Nucleus accumbens (tissue), 56 donors: ENCODE measurements at places on chromosomes 2 and 18.

- DNase-seq: no peak
These were observed 8.2 kb upstream of the CABLES1 start for GRCh38 chr18:23127090-23127489.

DNA sequence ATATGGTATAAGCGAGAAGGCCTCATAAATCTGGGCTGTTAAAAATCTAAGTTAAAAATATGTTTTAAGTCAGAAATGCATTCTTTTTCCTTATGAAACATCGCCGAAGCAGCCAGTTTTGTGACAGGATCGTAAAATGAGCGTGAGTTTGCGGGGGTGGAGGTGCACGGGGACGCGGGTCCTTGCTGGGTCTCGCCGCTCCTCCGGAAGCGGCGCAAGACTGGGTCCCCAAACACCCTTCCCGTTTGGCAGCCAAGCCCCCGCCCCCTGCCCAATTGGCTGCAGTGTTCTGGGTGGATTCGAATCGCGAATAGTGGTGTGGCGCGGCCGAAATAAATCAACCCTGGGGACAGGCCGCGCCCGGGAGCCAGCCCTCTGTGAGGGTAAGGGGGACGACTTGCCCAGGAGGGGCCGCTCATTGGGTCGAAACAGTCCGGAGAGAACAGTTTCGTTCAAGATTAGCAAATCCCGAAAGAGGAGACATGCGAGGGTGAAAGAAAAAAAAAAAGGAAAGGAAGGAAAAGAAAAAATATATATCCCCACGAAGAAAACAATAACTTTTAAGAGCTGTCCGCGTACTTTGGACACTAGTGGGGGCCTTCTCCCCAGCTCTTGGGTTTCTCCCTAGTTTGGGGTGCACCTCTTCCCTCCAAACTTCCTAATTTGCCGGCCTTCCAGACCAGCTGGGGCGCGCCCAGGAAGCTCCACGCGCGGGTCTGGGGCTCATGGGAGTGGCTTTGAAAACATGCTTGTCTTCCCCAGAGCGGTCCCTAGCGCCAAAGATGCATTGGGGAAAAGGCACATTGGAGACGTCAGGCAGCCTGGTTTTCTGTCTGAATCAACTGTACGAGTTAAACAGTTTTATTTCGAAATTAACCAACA, 3.1 kb upstream of the GATA6 start:
- no peak for DNase-seq

DNA sequence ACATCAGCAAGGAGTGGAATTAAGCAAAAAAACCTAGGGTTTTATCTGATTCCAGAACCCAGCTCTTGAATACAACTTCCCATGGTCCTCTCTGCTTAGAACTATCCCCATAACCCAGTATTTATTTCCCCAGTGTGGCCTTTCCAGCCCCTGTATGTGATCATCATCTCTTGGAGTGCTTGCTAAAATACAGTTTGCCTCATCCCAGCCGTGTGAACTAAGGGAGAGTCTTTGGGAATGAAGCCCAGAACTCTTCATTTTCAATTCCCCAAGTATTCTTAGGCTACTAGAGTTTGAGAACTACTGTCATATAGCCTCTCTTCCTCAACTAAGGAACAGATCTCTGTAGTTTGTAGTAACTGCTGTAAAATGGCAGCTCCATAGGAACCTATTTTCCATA, 173.1 kb downstream of the LCLAT1 start:
- DNase-seq: no peak

GRCh38 chr2:9105601-9106337, 100.8 kb upstream of the ASAP2 start:
- no peak for DNase-seq

- no peak for DNase-seq
These were observed 50.5 kb upstream of the SULT1C3 start for GRCh38 chr2:108189316-108189715.

- DNase-seq: no peak
These were observed 157.4 kb downstream of the CDH2 start for GRCh38 chr18:28019425-28020108.

DNA sequence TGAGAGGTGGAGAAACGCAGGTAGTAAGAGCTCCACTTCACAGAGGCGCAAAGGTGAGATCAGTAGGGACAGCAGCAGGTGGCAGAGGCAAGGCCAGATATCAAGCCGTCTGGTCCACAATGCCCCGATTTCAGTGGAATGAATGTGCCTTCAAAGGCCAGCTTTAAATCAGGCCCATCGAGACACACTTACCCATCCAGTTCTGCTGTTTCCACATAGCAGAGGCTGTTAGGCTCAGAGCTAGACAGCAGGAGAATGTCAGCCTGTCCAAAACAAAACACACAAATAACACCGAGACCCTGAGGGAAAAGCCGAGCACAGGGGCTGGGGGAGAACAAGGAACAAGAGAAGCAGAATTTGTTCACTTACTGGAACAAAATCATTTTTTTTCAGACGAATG, 75.8 kb upstream of the NARS1 start:
- DNase-seq: no peak

DNA sequence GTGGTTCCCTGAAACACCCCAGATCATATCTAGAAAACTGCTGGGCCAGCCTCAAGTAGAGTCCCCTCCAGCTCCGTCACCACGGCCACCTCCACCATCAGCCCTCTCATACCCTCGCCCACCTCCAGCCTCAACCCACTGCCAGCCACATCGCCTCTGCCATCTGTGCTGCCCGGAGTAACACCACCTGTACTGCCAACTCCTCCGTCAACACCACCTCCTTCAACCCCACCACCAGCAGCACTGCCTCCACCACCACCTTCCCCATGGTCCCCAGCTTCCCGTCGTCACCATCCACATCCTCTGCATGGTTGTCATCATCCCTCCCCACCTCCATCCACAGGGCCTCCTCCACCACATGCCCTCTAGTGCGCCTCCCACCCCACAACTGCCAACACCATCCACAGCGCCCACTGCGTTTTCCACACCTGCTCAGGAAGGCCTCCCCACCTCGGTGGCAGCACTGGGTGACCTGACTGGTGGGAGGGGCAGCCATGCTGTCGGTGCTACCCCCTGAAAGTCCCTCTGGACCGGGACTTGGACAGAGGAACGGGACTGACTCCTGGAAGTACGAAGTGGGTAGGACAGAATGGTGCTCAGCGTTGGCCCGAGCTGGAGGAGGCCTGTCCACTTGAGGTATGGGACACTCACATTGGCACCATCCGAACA, 1.6 kb downstream of the SNED1 start:
- DNase-seq: no peak

- no peak for DNase-seq
These were observed 1.1 kb upstream of the SATB2 start for GRCh38 chr2:199458806-199459285.

GRCh38 chr2:79513711-79514110, 860 bp downstream of the CTNNA2 start:
- no peak for DNase-seq

DNA sequence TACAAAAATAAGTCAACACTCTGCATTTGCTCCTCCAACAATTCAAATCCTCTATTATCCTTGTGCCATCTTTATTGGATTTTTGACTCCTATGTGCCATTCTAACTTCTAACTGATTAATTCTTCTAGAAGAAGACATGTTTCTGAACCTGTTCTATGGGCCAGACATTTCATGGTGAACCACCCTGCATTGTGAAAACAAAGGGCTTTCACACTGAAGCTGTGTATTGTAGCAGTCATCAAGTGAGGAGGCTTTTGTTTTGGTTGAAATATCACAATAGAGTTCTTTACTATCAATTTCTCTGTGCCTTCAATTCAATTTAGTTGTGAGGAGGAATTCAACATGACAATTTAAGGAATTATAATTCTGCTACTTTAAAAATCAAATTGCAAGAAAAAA, 357.9 kb downstream of the PLCL1 start:
- DNase-seq: no peak

GRCh38 chr2:96170626-96171025, 25.4 kb upstream of the DUSP2 start:
- no peak for DNase-seq

DNA sequence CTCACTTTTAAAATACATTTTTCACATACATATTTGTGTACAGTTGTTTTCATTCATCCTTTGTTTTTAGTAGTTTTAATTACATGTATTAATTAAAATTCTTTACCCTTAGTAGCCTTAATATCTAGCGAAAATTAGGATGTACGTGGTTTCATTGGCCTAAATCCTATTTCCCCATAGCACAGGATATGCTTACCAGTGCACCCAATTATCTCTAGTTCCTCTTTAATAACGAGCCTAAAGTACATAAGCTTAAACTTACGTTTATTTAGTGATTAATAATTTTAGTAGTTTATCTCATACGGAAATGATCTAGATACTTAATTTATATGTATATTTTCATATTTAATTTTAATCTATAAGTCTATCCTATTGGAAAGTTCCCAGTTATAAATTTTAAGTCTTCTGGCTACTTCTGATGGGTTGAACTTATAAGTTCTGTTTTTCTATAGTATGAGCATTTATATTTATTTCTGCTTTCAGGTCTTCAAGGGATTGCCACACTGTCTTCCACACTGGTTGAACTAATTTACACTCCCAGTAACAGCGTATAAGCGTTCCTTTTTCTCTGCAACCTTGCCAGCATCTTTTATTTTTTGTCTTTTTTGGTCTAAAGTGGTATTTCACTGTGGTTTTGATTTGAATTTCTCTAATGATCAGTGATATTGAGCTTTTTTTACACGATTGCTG, 21.4 kb upstream of the RUFY4 start:
- DNase-seq: no peak

DNA sequence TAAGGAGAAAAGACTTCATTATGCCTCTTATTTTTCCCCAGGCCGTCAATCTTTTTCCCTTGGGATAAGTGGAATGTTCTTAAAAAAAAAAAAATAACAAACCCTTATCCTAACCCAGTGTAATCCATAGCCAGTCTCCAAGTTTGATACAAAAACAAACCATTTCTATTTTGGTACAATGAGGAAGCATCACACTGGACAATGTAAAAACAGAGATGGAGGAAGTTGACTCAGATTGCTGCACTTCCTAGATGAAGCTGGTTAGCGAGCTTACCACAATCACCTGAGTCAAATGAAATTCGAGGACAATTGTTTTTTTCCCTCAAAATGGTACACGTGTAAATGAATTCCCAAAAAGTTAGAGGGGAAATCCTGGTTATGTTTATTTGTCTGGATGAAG, 259.7 kb downstream of the TCF4 start:
- DNase-seq: no peak

DNA sequence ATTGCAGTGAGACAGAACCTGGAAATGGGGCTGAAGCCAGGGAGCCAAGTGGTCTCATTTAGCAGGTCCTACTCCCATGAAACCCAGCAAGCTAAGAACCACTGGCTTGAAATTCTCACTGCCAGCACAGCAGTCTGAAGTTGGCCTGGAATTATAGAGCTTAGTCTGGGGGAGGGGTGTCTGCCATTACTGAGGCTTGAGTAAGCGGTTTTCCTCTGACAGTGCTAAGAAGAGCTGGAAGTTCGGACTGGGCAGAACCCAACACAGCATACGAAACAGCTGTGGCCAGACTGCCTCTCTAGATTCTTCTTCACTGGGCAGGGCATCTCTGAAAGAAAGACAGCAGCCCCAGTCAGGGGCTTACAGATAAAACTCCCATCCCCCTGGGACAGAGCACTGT, 305.7 kb upstream of the SETBP1 start:
- no peak for DNase-seq

GRCh38 chr2:192499476-192499875, 304.7 kb upstream of the TMEFF2 start:
- DNase-seq: no peak

DNA sequence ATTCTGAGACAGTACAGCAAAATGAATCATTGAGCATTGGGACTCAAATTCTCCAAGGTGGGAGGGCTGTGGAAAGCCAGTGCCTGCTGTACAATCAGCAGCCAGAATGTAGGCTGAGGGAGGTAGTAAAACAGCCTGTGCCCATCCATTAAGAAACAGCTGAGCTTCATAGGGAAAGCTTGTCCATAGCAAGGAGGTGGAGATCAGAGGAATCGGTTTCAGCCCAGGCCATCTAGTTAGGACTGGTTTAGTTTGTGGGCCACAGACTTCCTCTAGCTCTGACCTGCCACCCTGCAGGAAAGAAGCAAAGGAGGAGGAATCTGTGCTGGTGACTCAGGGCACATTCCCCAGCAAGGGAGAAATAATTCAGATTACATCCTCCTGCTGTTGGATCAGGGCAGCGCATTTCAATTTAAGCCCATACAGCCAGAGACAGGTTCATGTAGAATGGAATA, 333.4 kb downstream of the SETBP1 start:
- DNase-seq: peak; percentile 16

DNA sequence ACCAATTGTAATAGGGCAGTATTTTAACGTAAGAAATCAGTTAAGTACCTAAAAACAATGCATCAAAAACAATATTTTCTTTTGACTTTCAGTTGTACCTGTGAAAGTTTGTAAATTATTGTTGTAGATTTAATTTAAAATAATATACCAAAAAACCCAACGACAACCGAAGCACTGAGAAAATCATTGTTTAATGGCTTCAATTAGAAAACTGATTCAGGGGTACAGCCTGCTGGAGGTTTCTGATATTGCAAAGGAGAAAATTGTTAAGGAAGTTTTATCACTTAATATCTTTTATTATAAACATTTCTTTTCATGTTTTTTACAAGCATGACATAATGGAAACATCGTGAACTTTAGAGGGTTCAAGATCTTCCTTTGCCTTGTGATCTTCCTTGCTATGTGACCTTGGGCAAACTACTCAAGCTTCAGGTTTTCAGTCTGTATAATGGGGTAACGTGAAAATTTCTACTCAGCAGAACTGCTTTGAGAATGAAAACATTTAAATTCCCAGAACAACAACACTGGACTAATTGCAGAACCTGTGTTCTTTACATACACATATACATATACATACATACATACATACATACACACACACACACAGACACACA, 76.3 kb upstream of the GLS start:
- DNase-seq: no peak

DNA sequence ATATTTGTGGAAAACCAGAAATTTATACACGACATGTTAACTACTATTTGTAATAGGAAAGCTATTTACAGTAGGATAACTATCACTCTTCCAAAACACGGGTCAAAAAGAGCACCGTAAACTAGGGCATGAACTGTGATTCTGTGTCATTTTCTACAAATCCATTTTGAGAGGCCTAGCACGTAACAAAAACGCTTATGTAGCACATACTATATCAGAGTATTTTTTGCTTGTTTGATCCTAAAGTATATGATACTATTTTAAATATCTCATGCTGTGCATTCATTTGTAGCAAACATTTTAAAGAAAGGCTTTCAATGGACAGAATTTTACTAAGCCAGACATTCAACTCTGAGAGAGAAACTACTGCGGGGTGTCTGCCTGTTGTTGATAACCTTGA, 45.1 kb downstream of the WDFY1 start:
- DNase-seq: no peak

DNA sequence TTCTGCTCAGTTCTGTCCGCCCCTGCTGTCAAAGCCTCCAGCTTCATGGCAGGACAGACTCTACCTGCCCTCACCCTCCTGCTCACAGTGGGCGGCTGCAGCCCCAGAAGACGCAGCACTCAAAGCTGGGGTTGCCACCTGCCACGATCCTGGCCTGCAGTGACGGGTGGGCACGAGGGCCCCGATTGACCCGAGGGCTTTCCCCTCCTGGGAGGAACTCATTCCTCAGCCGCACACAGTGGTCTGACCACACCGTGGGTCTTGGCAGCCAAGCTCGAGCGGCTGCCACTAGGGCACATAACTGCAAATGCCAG, 47.1 kb downstream of the HS6ST1 start:
- DNase-seq: no peak
